ENCODE measurements at places on chromosomes 7 and 10.

DNA sequence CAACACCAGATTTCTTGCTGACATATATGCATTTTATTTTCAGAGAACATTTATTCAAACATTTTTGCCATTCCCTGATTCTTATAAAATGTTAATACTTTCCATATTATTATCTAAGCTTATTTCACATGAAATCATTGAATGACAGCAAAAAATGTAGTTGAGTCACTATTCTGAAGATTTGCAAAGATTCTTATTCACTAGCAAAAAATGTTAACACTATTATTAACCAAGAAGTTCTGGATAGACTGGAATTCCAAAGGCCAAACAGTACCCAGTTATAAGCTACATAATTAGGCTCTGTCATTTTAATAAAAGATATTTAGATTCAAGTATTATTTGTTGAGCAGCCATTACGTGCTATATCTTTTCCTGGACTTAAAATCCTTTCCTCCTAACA lies 4.3 kb downstream of the GSTO2 start:
- DNase-seq, result no peak

DNA sequence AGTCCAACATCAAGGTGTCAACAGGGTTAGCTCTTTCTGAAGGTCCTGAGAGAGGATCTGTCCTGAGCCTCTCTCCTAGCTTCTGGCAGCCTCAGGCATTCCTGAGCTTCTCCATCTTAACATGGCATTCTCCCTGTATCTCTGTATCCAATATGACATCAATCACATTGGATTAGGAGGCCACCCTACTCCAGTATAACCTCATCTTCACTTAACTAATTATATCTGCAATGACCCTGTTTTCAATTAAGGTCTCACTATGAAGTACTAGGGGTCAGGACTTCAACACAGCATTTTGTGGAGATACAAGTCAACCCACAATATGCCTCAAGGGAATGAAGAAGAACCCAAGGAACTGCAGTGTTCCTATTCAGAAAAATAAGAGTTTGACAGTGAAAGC lies 133.8 kb downstream of the RELN start:
- DNase-seq, result no peak

- no peak for DNase-seq
Measured at GRCh38 chr7:64599359-64599758, 36.5 kb upstream of the ZNF680 start.

- DNase-seq, result no peak
Measured at GRCh38 chr7:27527348-27527714, 135.4 kb downstream of the HIBADH start.

GRCh38 chr7:100894860-100895700 lies 608 bp downstream of the ACHE start:
- DNase-seq, result no peak

DNA sequence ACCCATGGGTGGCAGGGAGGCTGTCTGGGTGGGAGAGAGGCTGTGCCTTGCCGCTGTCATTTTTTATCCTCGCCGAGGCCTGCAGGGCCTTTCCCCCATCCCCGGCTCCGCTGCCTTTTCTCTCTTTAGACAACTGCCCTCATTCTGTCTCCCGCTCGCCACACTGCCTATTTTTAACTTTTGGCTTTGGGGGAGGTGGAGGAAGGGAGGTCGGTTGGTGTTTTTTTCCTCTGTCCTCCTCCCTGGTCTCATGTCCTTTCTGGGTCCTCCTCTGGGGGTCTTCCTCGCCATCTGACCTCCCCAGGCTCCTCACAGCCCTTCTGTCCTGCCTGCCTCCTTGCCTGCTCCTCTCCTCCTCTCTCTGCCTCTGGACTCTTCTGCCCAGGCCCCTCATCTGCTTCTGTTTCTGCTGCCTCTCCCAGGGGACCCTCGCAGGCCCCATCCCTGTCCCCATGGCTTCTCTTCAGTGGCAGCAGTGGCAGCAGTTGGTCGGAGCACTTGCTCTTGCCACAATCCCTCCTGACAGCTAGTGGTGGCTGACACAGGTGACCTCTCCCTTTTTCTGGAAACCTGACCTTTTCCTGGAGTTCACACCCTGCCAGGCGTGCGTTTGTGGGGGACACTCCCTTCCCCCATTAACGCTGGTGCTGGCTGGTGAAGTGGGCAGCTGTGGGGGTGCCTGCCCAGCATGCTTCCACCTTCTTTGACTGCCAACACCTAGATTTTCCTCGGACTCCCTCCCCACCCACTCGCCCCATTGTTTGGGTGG lies 19.5 kb upstream of the PCBD1 start:
- DNase-seq, result no peak

DNA sequence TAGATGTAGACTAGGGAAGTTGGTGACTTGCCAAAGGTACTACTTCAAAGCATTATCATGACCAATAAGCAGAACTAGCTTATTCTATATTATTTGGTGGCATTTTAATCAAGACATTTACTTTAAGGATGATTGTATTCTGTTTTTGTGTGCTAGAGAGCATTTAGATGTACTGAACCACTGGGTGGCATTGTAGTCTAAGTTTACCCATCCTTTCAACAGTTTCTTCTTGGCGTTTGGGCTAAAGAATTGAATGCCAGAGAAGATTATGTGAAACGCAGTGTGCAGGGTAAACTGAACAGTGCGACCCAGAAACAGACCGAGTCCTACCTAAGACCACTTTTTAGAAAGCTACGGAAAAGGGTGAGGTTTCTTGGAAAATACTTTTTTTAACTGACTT lies 26.8 kb downstream of the PRPF18 start:
- no peak for DNase-seq

DNA sequence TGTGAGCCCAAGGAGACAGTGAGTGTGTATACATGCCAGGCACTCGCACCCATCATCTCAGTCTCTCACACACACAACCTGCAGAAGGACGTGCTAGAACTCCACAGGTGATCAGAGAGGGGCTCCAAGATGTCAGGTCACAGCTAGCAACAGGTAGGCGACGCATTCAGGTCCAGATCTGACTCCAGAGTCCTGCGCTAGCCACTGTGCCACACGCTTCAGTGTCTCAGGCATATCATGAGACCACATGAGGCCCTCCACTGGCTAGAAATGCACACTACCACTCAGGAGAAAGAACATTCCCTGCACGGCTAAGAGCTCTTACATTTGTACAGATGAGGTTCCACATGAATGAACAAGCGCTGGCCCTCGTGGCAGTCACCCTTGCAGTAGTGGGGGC lies 11.5 kb downstream of the AKR1B1 start:
- DNase-seq, result no peak

DNA sequence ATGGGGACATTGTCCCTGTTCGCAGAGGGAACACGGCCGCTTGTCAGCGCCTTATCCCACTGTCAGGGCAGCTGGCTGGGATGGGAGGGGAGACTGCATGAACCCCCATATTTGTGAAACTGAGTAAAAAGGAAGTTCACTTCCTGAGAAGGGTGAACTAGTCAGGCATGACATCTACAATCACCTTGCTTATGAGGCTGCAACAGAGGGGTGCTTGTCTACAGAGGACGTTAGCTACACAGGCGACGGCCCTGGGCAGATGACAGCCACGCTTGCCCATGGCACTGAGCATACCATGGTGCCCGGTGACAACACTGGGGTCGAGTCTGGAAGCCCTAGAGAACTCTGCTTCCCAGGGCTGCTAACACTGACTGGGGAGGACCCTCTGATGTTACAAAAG lies 46.0 kb upstream of the KDM7A start:
- no peak for DNase-seq

GRCh38 chr7:30977896-30978564 lies 14.3 kb downstream of the GHRHR start:
- DNase-seq, result no peak

DNA sequence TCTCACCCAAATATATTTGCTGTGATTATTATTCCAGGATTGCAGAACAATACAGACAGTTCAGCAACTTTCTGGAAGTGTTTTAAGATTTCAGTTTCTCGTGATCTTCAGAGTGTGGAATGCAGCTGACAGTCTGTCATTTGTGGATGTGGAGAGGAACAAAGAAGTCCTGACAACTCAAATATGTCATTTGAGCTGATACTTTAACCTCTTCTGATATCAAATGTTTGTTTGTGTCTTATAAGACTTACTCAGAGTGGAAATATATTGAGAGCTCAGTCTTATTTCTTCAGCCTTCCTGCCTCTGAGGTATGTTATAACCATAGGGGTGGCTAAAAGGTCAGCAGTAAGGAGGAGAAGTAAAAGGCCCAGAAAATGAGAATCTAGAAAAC lies 96.4 kb downstream of the OSBPL3 start:
- no peak for DNase-seq

DNA sequence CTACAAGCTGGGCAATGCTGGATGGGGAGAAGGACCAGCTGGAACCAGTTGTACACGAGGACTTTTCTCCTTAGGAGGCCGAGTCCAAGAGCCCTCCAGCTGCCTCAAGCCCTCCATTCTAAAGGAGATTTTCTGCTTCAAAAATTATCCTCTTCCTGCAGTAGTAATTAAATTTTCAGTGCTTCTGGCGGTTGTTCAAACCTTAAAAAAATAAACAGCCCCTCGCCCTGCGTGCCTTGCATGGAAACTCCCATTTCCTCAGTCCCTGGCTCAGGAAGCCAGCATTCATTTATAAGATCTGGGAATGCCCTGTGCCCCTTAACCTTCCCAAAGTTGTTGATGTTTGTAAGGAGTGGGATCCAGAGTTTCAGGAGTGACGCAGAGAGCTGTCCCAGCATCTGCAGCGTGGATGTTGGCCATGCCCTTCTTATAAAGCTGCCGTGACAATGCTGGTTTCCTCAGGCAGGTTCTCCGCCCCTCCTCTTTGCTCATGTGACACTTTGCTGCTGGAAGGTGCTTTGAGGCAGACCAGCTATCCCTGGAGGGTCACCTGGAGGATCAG lies 24.0 kb upstream of the ACTR3B start:
- no peak for DNase-seq

DNA sequence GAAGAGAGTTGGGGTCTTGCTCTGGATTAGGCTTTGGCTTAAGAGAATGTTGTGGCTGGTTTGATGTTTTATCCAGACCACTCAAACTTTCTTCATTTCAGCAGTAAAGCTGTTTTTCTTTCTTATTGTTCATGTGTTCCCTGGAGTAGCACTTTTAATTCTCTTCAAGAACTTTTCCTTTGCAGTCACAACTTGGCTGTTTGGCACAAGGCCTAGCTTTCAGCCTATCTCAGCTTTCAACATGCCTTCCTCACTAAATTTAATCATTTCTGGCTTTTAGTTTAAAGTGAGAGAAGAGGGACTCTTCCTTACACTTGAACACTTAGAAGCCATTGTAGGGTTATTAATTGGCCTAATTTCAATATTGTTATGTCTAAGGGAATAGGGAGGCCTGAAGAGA lies 18.1 kb downstream of the CCDC126 start:
- DNase-seq, result no peak

DNA sequence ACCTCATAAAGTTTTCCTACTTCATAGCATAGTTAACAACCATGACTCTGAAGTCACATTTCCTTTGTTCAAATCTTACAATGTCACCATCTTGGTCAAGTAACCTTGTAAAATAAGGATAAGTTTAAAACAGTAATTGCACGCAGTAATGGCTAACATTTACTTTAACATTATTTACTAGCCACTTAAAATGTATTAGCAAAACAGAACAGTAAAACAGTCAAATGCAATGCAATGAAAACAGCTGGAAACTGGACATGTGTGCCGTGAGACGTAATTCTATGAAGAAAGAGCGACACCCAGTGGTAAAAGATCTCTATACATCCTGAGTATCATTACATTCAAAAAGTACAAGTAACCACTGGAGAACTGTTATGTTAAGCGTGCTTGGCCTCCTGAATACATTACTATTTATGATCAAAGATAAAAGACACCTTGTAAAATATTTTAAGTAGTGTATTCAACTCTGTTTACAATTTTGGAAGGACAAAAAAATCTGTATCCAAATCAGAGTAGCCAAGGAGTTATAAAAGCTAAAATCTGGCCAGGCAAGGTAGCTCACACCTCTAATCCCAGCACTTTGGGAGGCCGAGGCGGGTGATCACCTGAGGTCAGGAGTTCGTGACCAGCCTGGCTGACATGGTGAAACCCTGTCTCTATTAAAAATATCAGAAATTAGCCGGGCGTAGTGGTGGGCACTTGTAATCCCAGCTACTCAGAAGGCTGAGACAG lies 27.2 kb downstream of the ATE1 start:
- DNase-seq, result peak; percentile 28

DNA sequence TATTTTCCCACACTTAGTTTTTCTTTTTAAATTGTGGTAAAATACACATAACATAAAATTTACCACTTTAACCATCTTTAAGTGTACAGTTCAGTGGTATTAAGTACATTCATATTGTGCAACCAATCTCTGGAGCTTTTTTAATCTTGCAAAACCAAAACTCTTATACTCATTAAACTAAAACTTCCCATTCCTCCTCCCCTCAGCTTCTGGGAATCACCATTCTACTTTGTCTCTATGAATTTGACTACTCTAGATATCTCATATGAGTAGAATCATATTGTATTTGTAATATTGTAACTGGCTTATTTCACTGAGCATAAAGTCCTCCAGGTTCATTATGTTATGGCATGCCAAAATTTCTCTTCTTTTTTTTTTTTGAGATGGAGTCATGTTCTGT lies 86.4 kb upstream of the JAZF1 start:
- DNase-seq, result no peak

DNA sequence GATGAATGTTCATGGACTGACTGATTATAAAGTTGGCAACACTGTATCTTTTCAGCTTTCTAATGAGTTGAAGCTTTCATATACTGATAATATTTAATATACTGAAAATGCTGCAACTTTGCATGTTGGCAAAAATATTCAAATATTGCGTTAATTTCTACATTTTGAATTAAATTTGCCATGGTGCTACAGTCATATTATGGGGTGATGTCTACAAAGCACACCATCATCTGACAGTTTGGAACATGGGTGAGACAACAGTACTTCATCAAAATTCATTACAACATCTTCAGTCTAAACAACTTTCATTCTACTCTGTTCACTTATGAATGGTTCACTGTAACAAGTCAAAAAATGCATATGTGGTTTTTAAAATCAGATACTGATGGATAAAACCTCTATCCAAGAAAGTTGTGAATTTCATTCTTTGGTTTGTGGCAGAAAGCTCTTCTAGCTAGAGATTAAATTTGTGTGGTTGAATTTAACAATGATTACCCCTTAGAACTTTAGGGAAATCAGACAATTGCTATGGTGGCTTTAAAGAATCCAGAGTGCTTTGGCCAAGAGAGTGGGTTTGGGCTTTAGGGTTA lies 136.4 kb downstream of the TMEM26 start:
- DNase-seq, result no peak

- DNase-seq, result no peak
Measured at GRCh38 chr10:32661346-32661745, 215.4 kb downstream of the CCDC7 start.

GRCh38 chr7:111841596-111842205 lies 279.4 kb upstream of the IMMP2L start:
- DNase-seq, result no peak

GRCh38 chr10:85510682-85511081 lies 855.9 kb downstream of the GRID1 start:
- no peak for DNase-seq

DNA sequence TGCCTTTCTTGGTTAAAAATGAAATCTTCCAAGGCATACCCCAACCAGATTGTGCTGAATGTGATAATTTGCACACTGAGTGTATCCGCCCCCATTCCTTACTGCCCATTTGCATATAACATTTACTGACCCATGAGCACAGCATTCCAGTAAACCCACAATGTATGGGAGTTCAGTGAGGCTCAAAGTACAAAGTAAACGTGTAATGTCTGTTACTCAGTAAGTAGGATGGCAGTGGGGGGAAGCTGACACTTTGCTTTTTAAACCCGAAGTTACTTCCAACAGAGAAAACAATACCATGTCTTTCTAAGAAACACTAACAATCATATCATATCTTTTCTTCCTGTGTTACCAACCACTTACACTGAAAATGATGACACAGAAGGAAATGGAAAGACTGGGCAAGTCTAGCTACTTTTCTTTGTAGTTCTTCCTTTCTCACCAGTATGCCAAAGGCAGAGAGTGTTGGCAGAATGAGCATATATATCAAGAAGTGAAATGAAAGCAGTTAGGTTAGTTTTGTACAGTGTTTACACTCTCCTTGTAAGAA lies 27.1 kb upstream of the SOSTDC1 start:
- no peak for DNase-seq
